ENCODE measurements at places on chromosomes 1 and 21.

GRCh38 chr1:207831517-207832327, 79.2 kb downstream of the CD34 start:
- no peak for DNase-seq

GRCh38 chr1:219362702-219363101, 189.0 kb downstream of the LYPLAL1 start:
- DNase-seq = no peak

DNA sequence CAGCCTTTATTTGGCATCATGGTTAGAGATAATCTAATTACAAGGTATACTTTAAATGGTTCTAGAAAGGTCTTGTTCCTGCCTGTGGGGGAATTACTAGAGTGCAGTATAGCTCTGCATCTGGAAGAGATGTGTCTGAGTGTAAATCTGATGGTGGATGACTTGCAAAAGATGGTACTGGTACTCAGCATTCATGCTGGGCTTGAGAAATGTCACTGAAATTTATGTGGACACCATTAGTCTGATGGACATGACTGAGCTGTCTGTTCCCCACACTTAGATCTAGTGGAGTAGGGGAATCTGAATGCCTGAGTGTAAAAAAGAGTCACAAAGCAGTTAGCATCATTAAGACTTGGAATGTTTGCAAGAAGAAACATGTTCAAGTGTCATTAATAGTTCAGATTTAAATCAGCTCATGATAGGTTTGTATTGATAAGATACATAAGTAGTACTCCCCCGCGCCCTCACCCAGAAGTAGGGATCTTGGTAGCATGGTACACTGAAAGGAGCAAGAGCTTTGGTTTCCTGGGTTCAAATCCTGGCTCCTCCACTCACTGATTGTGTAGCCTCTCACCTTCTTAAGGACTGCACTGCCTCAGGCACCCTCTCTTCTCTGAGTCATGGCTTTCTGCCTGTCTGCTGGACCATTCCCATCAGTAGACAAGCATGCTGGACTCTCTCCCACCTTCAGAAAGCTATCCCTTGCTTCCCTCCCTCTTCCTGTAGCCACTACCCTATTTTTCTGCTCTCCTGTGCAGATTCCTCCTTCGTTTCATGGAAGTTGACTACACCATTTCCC, 292.9 kb downstream of the NFIA start:
- no peak for DNase-seq

DNA sequence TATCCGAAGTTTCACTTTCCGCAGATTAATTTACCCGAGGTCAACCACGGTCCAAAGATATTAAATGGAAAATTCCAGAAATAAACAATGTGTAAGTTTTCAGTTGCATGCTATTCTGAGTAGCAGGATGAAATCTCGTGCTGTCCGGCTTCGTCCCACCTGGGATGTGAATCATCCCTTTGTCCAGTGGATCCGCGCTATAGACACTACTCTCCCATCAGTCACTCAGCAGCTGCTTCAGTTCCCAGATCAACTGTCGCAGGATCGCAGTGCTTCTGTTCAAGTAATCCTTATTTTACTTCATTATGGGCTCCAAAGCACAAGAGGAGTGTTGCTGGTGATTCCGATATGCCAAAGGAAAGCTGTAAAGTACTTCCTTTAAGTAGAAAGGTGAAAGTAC, 8.3 kb upstream of the LRP8 start:
- no peak for DNase-seq

DNA sequence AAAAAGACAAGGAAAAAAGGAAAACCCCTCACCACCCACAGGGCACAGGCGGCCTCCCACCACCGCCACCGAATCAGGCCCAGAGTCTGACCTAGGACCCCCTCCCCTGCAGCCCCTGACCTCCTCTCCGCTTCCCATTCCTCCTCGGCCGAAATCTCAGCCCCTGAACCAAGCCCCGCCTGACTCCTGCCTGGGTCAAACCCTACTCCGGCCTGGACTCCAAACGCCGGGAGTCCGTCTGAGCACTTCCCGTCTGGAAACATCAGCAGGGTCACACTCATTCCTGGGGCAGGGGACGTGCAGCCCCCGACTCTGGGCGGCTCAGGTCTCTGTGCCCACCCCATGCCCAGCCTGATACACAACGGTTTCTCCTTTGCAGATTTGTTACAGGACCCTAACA, 26.4 kb upstream of the SUMO3 start:
- DNase-seq = no peak

DNA sequence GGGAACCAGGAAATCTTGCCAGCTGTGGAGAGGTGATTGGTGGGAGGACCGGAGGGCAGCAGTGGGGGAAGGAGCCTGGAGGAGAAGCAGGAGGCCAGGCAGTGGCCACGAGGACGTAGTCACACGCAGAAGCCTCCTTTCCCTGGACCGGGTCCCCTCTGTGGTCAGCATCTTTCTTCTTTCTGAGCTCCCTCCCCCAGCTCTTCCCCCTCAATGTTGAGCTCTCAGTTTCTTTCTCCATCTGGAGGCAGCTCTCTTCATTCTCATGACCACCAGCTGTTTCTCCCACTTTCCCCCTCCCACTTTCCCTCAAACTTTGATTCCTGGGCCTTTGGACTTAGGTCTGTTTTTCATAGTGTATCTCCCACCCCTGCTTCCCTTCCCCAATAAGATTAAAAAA, 18.3 kb downstream of the KIRREL1 start:
- DNase-seq = no peak

DNA sequence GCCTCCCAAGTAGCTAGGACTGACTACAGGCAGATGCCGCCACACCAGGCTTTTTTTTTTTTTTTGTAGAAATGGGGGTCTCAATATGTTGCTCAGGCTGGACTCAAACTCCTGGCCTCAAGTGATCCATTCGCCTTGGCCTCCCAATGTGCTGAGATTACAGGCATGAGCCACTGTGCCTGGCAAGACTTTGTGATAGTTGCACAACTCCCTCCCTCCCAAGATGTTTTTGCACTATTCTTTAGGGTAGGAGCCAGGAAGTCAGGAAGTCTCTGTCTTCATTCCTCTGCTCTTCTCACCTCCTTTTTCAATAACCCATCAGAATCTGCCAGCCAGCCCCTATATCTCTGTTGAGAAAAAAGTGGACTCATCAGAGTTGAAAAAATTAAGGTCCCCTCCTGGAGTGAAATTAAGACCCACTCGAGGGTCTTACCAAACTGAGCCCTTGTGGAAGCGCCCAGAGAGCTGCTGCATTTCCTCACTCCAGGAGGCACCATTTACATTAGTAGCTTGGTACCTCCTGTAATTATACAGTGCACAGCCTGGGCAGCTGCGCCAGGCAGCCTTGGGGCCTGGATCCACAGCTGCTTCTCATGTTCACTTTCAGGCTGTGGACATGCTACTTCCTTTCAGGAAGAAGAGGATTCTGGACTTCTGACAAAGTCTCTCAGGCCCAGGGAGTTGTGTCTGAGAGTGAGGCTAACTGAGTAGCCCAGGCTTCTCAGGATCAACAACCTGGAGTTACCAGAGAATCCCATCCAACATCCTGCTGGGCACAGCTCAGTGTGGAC, 24.0 kb downstream of the TCEA3 start:
- no peak for DNase-seq

GRCh38 chr1:4702932-4703331, 48.5 kb downstream of the AJAP1 start:
- no peak for DNase-seq

DNA sequence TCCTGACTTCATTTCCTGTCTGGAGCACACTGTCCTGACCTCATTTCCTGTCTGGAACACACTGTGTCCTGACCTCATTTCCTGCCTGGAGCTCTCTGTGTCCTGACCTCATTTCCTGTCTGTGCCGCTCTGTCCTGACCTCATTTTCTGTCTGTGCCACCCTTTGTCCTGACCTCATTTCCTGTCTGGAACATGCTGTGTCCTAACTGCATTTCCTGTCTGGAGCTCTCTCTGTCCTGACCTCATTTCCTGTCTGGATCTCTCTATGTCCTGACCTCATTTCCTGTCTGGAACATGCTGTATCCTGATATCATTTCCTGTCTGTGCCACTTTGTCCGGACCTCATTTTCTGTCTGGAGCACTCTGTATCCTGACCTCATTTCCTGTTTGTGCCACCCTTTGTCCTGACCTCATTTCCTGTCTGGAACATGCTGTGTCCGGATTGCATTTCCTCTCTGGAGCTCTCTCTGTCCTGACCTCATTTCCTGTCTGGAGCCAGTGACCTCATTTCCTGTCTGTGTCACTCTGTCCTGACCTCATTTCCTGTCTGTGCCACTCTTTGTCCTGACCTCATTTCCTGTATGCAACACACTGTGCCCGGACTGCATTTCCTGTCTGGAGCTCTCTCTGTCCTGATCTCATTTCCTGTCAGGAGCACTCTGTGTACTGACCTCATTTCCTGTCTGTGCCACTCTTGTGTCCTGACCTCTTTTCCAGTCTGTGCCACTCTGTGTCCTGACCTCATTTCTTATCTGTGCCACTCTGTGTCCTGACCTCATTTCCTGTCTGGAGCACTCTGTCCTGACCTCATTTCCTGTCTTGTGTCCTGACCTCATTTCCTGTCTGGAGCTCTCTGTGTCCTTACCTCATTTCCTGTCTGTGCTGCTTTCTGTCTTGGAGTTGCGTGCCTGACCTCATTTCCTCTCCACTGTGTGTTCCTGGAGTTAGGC, 27.6 kb downstream of the SKI start:
- no peak for DNase-seq

- peak; percentile 38 for DNase-seq
These were observed 55.1 kb downstream of the RGS13 start for GRCh38 chr1:192691041-192691440.

- DNase-seq = peak; percentile 25
These were observed 72.1 kb downstream of the GPR52 start for GRCh38 chr1:174519844-174520243.

DNA sequence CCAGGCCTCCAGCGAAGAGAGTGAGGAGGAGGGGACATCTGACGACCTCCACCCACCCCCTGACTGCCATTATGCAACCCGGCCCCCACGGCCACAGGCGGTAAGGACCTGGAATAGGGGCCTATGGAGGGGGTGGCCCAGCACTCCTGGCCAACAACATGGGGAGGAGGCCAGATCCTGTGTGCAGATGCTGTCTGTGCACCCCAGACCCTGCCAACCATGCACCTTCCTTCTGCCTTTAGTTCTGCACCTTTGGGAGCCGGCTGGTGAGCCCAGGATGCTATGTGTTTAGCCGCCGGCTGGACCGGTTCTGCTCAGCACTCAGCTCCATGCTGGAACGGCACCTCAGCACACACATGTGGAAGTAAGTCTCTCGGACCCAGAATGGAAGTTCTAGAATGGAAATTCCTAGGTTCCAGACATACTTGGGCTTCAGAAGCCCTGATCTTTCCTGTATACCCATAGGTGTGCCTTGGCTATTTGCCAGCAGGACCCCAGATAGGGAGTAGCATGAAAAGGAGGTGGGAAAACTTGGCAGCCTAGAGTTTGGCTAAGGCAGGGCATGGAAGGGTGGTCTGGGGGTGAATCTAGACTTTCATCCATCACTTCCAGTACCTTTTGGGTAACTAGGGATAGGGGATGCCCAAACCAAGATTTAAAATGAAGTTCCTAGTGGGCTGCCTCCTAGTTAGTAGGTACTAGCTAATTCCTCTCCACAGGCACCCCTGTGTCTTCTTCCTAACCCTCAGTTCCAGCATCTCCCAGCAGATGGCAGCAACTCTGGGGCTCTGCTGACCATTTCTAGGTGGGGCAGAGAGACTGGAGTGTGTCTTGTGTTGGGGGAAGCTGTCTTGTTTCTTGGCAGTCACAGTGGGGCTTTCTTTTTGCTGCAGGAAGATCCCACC, 3.6 kb upstream of the CYB561D1 start:
- DNase-seq = no peak

- no peak for DNase-seq
These were observed 6.5 kb upstream of the OLIG1 start for GRCh38 chr21:33063375-33063883.

GRCh38 chr21:26935977-26936376, 30.9 kb downstream of the ADAMTS5 start:
- DNase-seq = no peak

DNA sequence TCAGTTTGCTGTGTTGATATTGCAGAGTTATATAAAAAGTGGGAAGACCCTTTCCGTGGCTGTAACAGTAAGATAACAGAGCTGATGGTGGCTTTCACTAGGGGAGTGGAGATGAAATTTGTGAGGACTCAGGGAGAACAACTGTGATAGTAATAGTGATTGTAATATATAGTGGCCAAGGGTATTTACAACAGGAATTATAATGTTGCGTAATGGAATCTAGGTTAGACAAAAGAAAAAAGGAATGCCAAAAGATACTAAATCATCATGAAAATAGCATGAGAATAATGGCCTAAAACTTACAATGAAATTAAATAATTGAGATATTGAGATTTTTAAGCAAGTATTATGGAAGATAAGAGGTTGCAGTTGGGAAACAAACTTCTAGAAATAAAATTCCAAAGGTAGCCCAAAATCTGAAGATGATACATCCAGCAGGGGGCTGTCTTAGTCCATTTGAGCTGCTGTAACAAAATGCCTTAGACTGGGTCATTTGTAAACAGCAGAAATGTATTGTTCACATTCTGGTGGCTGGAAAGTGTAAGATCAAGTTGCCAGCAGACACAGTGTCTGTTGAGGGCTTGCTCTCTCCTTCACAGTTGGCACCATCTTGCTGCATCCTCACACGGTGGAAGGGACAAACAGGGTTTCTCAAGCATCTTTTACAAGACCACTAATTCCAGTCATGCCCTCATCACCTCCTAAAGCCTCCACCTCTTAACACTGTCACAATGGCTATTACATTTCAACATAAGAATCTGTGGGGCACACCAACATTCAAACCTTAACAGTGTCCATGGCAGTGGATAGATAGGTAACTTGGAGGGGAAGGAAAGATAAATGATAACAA, 711.2 kb downstream of the MRPL39 start:
- no peak for DNase-seq

DNA sequence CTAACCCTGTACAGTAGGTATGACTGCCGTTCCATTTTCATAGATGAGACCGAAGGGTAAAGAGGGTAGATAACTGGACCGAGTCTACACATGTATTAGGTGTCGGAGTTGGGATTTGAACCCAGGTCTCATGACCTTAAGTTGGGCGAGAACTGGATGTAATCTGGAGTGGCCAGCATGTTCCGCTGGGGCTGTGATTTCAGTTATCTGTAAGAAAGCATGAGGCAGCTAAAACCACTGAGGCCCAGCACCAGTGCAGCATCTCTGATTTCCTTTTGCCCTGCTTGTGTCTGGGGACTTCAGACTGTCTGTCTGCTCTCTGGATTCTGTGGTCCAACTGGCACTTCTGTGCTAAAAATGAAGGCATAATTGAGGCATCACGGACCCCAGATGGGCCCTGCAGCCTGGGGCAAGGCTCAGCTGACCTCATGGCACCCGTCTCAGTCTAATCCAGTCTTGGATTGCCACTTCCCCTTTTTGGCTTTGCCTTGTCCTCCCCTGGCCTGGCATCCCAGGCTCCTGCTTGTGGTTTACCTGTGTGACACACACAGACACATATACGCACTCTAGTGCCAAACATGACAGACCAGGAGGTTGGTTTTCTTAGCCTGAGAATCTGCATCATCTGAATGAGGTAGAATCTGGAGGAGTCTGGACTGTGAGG, 180.2 kb downstream of the KIF26B start:
- no peak for DNase-seq

GRCh38 chr1:237809099-237809498, 81.6 kb downstream of the ZP4 start:
- DNase-seq = no peak

GRCh38 chr1:224673141-224673540, 57.0 kb downstream of the CNIH3 start:
- DNase-seq = no peak

- no peak for DNase-seq
These were observed 32.9 kb downstream of the JAK1 start for GRCh38 chr1:64933296-64934070.

Data from NCI-H1930 (cell line).